Caco-2 (cell line): ENCODE measurements at places on chromosomes 2 and 18.
A peak's percentile ranks its signal among the peaks of the same experiment; 100 is the strongest.

DNA sequence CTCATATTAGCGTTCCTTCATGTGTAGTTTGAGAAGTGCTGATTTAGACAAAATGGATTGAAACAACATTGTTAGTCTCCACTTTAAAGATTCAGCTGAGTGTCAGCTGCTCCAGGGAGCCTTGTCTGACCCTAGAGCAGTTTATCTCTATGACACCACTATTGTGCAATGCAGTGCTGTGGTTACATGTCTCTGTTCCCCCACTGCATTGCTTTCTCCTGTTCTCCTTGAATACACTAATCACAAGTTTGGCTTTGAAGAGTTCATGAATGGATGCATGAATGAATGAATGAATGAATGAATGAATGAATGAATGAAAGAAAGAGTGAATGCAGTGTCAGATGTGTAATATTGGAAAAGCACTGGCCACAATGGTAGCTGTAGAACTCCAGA lies 38.3 kb downstream of the GCG start:
- DNase-seq: peak; percentile 75

- DNase-seq: no peak
Observed at GRCh38 chr2:130963849-130964793, 127.4 kb downstream of the ARHGEF4 start.

- DNase-seq: no peak
Observed at GRCh38 chr2:168194784-168195522, 52.4 kb downstream of the STK39 start.

- no peak for DNase-seq
Observed at GRCh38 chr2:63710732-63711131, 122.0 kb downstream of the MDH1 start.

GRCh38 chr2:150470435-150470834 lies 17.0 kb downstream of the RND3 start:
- DNase-seq: no peak

DNA sequence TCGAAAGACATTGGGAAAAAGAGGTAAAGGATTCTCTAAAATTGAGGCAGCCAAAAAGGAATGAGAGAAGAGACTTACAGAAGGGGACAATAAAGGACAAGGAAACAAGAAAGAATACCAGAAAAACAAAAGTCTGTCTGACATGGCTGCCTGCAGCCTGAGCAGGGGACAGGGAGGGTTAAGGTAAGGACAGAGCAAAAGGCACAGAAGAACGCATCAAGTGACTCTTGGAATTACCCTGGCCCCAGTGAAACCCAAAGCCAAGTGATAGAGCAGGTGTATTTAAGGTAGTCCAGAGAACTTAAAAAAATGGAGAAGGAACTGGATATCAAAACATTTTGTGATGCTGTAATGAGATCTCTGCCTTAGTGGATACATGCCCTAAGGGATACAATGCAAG lies 47.1 kb upstream of the XIRP2 start:
- no peak for DNase-seq

DNA sequence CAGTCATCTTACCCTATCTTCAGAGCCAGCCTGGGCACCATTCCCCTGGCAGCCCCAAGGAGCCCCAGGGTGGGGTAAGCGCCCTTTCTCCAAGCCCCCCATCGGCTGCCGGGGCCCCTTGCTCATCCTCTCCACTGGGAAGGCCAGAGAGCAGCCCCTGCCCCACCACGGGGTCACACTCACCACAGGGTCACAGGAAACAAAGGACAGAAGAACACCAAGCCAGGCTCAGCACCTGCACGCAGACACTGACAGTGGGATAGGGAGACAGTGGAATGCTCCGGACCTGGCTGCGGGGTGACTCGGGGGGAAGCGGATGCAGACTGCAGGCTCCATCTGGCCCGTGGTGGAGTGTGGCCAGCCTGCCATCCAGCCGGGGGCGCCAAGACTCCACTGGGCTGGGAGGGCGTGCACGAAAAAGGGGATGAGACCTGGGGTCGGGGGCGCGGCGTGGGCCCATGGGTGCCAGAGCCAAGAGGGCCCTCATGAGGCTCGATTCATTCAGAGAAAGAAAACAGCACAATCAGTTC lies 21.1 kb downstream of the HDAC4 start:
- no peak for DNase-seq

DNA sequence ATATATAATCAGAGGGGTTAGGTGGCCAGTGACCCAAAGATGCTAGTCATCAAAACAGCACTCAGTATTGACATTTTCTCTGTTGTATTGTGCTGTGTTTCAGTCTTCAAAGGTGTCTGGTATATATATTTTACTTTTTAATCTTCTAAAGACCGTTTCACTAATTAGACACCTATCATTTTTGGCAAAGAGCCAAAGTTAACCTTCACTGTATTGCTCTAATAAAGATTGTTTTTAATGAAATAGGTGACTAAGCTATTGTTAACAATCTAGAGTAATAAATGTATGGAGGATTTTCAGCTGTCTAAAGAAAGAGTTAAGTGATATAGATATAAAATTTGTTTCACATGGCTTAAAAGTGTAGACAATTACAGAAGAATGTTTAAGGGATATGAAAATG lies 264.0 kb downstream of the CNTNAP5 start:
- DNase-seq: no peak

DNA sequence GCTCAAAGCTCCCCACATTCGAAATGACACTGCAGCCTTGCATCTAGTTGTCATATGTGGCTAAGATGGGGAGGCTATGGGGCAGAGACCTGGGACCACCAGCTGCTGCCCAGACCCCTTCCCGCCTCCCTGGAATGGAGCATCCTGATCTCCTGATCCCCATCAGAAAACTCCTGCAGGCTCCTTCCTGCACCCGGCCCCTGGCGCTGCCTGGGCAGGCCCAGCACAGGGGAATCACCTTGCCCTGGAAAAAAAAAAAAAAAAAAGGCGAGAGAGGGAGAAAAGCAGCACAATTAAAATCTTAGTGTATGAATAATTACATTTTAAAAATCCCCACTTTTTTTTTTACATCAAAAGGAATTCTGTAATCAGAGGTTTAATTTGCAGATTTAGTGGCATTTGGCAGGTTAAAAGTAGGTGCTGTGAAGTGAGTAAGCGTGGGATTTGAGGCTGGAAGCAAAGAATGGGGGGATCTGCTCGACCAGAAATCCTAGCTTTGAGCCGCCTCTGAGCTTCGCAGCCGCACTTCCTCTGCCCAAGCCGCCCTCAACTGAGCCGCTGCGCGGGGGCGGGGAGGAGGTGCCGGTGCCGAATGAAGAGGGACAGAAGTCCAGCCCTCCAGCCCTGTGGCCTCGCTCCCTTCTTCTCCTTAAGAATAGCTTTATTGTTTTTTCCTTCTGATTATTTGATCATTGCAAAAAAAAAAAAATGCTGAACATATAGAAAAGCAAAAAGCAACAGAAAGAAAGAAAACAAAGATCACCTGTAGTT lies 30.0 kb downstream of the THNSL2 start:
- DNase-seq: peak; percentile 47

DNA sequence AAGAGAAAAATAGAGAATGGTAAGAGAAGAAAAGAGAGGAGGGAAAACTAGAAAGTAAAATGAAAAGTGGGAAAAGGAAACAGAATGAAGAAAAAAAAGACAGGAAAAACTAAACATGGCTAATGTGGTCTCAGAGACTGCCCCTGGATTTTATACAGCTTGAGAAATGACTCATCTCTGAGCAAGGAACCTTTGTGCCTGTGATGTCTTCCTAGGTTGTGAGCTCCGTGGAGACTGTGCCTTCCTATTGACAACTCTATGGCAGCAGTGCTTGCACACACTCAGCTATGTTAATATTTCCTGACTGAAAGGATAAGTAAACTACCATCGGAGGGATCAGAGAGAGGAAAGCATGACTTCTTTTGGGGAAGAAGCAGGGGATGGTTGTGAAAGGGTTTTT lies 203.8 kb downstream of the RDH14 start:
- DNase-seq: no peak

DNA sequence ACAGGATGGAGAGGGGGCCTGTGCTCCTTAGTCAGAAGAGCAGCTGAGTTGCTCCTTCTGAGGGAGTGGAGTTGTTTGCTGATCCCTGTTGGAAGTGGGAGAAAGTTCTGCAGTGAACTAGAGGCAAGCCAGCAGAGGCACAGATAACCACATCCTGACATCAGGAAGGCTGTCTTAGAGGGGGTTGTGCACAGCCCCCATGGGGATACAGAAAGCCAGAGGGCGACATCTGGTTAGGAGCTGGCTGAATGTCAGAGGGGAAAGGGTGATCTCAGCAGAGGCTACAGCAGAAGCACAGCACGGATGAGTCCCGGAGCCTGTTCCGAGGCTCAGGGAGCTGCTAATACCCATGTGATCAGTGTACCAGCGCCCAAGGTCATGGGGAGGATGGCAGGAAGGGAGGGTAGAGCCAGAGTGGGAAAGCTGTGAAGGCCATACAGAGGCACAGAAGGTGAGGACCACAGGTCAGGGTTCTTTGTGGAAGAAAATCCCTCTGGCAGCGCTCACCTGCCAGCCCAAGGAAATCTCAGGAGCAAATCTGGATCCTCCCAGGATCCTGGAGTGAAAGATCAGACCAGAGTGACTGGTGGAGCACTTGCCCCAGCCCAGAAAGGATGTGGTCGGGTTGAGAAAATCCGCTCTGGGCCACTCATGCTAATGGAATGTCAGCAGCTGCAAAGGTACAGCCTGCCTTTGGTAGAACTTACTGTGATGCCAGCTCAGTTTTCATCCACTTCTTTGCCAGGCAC lies 111.8 kb downstream of the STPG4 start:
- peak; percentile 74 for DNase-seq

DNA sequence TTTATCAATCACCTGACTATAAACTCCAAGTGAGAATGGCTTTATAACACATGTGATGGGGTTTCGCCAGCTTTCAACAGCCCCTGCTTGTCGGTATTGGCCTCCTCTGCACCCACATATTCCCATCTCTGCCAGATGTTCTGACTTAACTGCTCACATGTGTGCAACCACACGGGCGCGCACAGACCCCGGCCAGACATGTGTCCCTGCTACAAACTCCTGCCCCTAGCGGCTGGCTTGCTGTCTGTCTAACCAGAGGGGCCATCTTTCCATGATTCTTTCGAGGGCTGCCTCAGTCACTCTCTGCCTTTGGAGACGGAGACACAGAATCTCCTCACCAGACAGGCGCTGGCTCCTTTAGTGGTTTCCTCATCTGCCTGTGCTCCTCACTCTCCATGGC lies 15.3 kb downstream of the STON1 start:
- DNase-seq: no peak

GRCh38 chr2:184735611-184736010 lies 137.3 kb downstream of the ZNF804A start:
- no peak for DNase-seq

DNA sequence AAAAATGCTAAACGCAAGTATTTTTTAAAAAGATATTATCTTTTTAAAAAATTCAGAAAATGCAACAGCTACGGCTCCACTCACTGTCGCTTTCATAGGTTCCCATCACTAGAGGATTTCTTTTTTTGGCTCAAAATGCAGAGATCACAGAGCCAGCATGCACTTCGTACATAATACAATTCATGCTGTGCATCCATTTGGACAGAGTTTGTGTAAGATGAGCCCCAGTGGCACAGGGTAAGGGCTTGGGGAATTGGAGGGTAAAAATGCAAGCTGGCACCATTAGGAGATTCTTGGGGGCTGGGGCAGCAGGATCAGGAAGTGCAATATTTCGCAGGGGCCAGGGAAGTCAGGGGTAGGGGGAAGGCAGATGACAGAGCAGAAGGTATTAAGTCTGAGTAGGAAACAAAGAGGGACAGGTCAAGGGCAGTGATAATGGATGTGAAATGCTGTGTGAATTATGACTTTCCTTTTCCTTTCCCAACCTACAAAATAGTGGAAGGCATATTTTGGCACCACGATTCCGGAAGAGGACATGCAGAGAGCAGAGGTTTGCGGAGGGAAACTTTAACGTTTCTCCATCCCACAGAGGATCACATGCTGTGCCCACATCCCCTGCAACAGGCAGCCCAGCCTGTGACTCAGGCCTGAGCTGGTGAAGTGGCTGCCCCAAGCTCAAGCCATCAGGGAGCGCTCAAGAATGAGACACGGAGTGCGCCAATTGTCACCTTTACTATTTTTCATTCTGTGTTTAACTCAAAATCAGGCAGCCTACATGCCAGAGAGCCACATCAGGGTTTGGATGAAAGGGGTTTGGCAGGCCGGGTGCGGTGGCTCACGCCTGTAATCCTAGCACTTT lies 4.7 kb downstream of the CAPG start:
- DNase-seq: no peak

DNA sequence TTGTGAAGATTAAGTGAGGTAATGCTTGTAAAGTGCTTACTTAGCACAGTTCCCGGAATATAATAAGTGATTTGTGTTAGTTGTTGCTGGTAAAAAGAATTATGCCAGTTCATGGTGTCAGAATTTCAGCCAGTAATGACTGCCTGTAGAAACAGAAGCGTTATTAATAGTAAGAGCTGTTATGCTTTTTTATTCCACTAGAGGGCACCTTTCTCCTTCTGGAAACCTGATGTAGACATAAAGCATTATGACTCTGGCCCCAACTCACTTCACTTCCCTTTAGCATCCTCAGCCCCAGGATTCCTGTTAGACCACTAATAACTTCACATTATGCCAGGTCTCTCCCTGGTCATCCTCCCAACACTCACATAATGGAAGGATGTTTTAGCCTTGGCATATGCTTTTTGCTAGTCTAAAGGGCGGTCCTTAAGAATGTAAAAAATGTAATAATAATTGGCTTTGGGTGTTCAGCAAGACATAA lies 34.9 kb downstream of the C18orf54 start:
- no peak for DNase-seq

- no peak for DNase-seq
Observed at GRCh38 chr2:118102433-118103082, 14.3 kb downstream of the INSIG2 start.

- DNase-seq: no peak
Observed at GRCh38 chr2:191012845-191013681, 908 bp downstream of the STAT1 start.

- DNase-seq: no peak
Observed at GRCh38 chr2:151518802-151519201, 109.1 kb downstream of the RIF1 start.

DNA sequence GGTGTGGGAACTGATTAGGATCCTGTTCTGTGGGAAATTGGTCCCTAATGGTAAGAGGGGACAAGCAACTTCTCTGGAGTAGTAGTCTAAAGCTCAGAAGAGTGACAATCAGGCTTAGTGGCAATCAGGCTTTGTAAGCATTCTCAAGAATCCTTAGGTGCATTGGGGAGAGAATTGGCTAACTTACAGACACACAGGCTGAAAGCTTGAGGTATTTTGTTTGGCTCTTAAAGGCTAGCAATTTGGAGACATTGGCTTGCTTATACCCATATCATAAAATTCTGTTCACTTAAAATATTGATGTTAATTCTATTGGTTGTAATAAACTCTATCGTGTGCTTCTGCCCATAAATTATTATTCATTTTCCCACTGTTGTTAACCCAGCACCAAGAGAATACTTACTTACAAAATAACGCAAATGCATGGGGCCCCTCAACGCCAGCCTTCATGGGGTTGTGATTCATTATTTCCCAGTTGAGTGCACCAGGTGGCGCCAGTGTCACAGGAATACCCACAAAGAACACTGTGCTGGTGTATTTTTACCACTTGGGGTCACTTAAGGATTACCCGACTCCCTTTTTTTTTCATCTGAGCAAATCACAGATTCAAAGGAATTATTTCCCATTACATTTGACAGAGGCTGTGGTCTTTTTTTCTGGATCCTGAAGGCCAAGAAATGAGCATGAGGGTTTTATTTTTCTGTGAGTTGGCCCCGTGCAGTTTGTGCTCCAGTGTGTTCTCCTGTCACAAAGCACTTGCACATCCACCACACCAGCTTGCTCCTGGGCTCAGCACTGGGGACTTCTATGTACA lies 45.5 kb downstream of the DDX1 start:
- peak; percentile 80 for DNase-seq

GRCh38 chr2:170493426-170494097 lies 221.6 kb upstream of the SP5 start:
- no peak for DNase-seq
